ENCODE measurements at places on chromosomes 11 and 22.

DNA sequence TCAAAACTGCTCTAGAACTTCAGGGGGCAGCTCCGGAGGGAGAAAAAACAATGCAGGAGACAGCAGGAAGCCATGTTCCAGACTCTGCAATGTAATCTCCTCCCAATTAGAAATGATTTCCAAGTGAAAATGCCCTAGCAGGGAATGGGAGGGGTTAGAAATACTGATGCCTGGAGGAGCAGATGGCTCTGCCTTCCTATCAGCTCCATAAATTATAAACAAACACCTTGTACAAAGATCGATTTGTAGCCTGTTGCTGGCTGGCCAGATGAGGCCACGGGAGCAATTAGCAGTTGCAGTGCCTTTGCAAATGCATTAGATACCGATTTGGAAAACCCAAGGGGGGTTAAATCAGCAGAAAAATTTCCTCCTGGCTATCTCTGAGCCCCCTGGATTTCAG, 46.6 kb upstream of the CHRM4 start:
- no peak for DNase-seq

GRCh38 chr11:111403051-111403726, 24.1 kb upstream of the POU2AF1 start:
- no peak for DNase-seq

GRCh38 chr11:107151579-107151978, 133.3 kb upstream of the GUCY1A2 start:
- no peak for DNase-seq

- no peak for DNase-seq
Measured at GRCh38 chr11:48022445-48022844, 42.1 kb downstream of the PTPRJ start.

DNA sequence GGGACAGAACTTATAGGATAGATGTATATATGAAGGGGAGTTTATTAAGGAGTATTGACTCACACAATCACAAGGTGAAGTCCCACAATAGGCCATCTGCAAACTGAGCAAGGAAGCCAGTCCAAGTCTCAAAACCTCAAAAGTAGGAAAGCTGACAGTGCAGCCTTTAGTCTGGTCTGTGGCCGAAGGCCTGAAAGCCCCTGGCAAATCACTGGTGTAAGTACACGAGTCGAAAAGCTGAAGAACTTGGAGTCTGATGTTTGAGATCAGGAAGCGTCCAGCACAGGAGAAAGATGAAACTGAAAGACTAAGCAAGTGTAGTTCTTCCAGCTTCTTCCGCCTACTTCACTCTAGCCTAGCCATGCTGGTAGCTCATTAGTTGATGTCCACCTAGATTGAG, 799.6 kb upstream of the ARHGAP42 start:
- no peak for DNase-seq

DNA sequence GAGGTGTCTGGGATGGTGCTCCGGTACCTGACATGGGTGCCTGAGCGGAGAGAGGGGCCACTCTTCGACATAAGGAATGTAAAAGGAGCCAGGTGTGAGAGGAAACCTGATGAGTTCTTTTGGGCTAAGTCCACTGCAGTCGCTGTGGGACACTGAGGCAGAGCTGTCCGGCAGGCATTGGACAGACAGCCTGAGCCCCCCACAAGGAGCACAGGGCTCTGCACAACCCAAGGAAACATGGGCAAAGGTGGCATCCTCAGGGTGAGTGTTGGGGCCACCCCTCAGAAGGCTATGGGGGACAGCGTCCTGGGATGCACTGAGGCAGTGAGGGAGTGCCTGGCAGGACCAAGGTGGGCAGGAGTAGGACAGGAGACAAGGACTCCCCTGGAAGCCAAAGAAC, 57.7 kb upstream of the EMID1 start:
- no peak for DNase-seq

- DNase-seq = no peak
Measured at GRCh38 chr22:39665229-39665628, 94.7 kb downstream of the CACNA1I start.

All from cardiac fibroblast (primary cell).